AG10803 (cell line): ENCODE measurements at places on chromosomes 12 and 14.

GRCh38 chr14:22546722-22547071 is 42.3 kb downstream of the DAD1 start:
- no peak for DNase-seq

DNA sequence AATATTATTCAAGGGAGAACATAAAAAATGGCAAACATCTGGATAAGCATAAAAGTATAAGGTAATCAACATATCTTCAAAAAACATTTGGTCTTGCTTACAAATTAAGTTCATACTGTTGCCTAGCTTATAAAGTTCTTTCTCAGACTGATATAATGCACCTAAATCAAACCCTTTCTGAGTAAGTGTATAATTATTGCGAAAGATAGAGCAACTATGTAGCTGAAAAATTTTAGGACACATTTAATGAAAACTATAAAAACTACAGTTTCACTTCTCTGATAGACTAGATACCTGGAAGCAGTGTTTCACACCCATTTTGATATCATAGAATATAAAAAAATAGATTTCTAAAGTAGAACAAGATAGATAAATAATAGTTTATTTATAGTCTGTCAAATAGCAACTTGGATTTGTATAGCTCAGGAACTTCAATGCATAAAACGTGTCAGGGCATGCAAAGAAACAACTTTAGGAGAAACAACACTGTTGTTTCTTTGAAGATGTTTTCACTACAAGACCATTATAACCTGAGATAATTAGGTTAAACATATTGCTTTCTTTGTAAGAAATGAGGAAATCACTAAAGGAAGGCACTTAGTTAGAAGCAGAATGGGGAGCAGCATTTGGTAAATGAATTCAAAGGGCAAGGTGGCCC is 7.6 kb downstream of the CLECL1 start:
- no peak for DNase-seq

DNA sequence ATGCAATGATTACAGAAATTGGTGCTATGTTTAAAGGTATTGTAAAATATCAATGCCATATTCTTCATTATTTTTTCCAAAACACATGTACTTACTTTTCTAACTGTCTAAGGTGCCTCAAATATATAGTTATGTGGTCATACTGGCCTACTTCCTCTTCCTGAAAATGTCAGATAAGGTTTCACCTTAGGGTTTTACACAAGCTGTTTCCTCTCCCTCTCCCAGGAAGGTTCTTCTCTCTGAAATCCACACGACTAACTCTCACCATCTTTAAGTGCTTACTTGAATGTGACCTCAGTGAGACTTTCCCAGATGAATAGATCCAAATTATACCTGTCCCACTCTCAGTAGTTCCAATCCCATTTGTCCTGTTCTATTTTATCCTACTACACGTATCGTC is 11.6 kb upstream of the CLEC4D start:
- no peak for DNase-seq

DNA sequence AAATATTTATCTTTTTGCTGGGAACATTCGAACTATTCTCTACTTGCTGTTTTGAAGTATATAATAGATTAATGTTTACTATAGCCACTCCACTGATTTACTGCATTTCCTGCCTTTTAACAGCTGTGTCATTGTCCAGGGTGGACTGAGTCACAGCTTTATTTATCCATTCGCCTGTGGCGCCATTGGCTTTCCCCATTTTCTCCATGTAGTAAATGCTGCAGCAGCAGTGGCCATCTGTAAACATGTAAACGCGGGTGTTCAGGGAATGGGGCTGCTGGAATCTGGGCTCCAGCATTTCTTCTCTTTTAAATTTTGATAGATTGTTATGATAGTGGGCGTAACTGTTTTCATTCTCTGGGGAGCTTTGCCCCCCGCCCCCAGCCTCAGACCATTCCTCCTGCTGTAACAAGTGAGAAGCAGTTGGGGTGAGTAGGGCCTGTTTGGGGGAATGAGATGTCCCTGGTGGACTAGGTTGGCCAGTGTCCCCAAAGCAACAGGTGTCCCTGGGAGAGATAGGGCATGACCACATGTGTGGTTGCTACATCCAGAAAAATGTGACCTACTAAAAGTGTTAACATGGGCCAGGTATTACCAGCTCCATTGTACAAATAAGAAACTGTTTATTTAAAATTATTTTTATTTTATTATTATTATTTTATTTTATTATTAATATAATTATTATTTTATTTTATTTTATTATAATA is 32.9 kb downstream of the RIN3 start:
- no peak for DNase-seq

DNA sequence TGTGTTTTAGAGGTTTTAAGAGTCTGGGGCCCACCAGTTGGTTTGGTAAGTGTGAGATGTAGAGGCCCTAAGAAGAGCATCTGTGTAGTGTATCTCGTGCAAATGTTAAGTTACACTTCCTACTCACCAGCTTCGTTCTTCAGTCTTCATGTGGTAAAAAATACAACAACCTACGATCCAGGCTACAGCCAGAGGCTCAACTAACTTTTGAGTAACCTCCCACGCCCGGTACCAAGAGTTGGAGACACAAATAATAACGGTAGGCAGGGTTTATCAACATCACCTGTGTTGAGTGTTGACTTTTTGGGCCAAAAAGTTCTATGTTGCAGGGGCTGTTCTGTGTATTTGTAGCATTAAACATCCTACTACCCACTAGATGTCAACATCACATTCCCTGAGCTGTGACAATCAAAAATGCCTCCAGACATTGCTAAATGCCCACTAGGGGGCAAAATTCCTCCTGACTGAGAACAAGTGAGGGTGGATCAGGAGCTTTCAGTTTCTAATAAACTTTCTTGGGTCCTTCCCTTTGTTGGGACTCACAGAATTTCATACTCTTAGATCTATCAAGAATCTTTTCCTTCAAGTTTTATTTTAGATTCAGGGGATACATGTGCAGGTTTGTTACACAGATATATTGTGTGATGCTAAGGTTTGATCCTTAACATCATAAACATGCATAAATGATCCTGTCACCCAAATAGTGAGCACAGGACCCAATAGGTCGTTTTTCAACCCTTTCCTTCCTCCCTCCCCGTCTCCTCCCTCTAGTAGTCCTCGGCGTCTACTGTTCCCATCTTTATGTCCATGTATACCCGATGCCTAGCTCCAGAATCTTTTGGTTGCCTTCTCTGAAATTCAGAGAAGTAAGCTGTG is 94.7 kb downstream of the SLC2A13 start:
- DNase-seq: peak; percentile 73

DNA sequence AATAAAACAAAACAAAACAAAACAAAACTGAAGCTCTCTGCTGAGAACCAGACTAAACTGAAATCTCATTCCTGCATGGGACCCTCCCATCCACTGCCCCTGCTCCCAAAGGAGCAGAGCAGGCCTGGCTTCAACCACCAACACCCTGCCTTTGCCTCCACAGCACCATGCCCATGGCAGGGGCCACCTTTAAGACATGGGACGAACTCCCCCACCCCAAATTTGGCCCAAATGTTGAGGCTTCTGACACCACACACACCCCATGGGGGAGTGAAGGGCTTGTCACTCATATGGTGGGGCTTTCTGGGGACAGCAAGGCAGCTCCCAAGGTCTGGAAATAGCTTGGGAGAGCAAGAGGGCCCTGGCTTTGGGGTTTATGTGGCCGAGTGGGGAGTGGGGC is 177.2 kb downstream of the KIF26A start:
- no peak for DNase-seq
